ENCODE measurements at places on chromosomes 2 and 18.

- peak; percentile 87 for DNase-seq
These were observed 41.2 kb downstream of the SLC9A4 start for GRCh38 chr2:102514061-102514785.

DNA sequence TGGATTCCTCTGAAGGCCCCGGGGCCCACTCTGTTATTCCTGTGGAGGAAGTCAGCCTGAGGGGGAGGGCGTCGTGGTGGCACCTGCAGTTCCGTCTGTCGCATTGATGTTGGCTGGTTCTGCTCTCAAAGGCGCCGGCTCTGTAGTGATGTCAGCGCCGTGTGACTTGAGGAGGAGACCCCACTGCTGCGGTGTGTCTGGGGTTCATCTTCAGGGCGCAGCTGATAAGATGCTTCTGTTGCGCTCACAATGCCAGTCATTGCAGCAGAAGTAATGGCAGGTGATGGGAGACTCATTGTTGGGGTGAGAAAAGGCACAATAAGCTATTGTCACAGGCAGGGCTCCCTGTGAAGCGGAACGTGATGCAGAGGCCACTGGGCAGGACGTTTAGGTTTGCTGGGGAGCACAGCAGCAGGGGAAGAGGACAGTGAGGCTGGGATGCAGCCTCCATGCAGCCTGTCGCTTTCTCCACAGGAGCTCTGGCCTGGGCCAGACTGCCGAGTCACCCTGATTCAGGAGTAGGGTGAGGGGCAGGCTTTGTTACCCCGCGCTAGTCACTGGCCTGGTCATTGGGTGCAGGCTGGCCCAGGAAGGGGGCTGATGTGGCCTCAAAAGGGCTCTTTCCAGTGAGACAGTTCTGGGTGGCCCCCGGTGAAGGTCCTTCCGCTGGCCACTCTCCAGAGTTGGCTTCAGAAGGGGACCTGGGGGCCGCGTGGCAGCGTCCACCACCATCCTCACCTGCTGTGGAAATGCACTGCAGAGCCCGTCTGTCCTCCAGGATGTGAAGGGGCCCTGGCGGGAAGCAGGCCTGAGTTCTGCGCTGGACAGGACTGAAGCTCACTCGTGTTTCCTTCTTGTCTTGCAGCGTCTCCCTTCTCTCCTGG lies 42.9 kb downstream of the SH3BP4 start:
- no peak for DNase-seq

DNA sequence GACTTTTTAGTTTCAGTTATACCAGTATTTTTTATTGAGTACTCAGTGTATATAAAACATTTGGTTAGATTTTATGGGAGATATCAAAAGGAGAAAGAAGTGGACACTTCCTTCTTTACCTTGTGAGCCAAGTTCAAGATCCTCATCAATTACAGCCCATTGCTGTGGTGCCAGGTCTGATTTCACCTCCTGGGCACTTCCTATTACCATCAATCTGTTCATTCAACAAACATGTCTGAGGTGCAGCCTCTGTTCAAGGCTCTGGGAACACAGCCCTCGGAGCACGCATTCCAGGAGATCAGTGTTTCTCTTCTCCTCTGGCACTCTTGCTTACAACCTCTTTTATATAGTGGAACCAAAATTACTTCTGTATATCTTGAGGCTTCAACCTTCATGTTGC lies 171.4 kb upstream of the ALPP start:
- no peak for DNase-seq

- peak; percentile 89 for DNase-seq
These were observed 141.4 kb downstream of the SCG2 start for GRCh38 chr2:223460774-223461211.

DNA sequence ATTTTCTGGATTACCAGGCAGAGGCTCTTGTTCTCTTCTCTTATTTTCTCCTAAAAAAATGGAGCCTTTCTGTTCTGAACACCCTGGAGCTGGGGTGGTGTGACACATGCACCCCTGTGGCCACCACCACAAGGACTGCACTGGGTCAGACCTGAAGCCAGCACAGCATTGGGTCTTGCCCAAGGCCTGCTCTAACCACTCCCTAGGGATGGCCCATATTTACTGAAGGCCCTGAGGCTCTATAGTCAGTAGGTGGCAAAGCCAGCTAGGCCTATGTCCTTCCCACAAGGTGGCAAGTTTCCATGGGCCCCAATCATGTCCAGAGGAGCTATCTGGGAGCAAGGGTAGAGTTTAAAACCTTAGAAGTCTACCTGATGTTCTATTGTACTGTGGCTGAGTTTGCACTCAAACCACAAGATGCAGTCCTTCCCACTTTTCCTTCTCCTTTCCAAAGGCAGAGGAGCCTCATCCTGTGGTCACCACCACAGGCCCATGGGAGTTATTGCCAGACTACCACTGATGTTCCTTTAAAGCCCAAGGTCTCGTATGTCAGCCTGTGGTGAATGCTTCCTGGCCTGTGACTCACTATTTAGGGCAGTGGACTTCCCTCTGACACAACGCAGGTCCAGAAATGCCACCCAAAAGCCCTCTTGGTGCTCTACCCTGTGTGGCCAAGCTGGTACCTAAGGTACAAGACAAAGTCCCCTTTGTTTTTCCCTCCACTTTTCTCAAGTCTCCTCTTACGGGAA lies 15.0 kb upstream of the FMNL2 start:
- peak; percentile 72 for DNase-seq

DNA sequence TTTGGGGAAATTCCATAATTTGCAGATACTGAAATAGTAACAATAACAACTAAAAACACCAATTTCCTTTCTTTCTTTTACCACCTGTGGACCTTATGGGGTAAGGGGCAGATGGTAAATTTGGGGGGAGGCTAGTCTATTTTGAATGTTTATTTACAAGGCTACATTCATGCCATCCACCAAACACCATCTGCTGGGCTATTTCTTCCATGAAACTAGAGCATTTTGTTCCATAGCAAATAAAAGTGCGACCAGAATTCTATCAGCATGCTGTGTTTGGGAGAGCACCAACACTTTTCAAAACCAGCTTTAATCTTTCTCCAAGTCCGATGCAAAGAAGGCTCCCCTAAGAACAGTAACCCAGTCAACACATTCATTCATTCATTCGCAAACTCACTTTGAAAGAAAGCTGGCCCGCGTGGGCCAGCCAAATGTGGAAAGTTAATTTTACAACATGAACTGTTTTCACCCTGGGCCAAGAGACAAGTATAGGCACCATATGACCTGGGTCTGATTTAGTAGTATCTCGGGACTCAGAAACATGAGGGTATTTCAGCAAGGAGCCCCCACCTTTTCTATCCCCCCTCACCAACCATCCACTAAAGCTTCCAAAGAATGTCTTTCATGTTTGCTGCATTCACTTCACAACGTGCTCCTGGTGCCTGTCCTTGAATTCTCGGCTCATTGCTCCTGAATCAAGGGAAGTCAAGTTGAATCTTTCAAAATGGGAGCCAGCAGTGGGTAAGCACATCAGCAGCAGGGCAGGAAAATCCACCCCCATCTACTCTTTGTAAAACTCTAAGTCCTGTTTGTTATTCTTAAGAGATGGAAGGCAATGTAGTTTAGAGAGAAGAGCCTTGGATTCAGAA lies 210.6 kb downstream of the C1D start:
- no peak for DNase-seq

GRCh38 chr2:162113776-162114168 lies 38.3 kb downstream of the GCG start:
- peak; percentile 90 for DNase-seq

GRCh38 chr2:36737131-36737750 lies 40.7 kb downstream of the VIT start:
- DNase-seq = no peak

- no peak for DNase-seq
These were observed 632.5 kb downstream of the SUCLG1 start for GRCh38 chr2:83826577-83826976.

- DNase-seq = no peak
These were observed 85.1 kb upstream of the HAAO start for GRCh38 chr2:42877511-42877910.

- no peak for DNase-seq
These were observed 248.8 kb downstream of the PLCL1 start for GRCh38 chr2:198053148-198053547.

GRCh38 chr18:63831080-63831788 lies 56.0 kb downstream of the SERPINB7 start:
- DNase-seq = peak; percentile 75

DNA sequence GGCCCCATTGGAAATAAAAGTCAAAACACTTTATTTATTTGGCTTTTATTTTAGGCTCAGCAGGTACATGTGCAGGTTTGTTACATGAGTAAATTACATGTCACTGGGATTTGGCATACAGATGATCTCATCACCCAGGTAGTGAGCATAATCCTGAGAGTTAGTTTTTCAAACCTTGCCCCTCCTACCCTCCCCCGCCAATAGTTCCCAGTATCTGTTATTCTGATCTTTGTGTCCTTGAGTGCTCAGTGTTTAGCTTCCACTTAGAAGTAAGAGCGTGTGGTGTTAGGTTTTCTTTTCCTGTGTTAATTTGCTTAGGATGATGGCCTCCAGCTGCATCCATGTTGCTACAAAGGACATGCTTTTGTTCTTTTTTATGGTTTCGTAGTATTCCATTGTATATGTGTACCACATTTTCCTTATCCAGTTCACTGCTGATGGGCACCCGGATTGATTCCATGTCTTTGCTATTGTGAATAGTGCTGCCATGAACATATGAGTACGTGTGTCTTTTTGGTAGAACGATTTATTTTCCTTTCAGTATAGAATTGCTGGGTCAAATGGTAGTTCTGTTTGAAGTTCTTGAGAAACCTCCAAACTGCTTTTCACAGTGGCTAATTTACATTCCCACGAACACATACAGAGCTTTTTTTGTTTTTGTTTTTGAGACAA lies 47.9 kb downstream of the ARMC9 start:
- no peak for DNase-seq

- no peak for DNase-seq
These were observed 375.8 kb upstream of the NXPH2 start for GRCh38 chr2:139155991-139156390.

- DNase-seq = peak; percentile 86
These were observed 128.5 kb downstream of the COPS8 start for GRCh38 chr2:237214030-237214675.

- peak; percentile 47 for DNase-seq
These were observed 9.2 kb upstream of the IL1A start for GRCh38 chr2:112793449-112793978.

DNA sequence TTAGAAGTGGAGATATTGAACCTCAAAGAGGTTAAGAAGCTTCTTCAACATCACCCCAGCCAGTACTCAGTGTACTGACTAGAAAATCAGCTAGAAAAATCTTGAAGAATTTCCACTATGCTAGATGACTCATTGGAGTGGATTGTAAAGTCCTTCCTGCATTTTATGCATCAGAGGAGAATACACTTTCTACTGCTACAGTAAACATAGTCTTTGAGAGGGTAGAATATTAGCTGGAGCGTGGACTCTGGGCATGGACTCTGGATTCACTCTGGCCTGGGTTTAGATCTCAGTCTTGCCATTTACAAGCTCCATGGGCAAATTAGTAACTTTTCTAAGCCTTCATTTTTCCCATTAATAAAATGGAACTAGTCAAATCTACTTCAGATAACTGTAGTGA lies 215.9 kb downstream of the IRS1 start:
- DNase-seq = peak; percentile 81

DNA sequence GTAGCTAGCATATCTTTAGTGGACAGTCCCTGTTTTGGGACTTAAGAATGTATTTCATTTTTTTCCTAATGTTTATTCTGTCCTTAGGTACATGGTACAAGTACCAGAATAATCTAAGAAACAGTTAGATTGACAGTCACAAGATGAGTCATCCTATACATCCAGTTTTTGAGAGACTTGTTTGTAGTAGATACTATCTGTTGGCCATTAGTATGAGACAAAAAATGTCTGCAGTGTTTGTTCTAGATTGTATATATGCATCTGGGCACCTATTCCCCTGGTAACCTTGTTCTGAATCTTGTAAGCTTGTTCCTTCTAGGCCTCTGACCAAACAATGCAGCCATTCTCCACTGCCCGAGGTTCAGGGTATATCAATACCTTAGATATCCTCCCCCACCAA lies 1343.5 kb downstream of the SUCLG1 start:
- DNase-seq = no peak

Data from fibroblast of mammary gland (primary cell).